ENCODE measurements at places on chromosomes 4 and X. TPM values are rescaled to one million over a fixed set of nuclear protein-coding genes. Genes with fewer than 3 reads are reported as not detected.
A peak's percentile ranks its signal among the peaks of the same experiment; 100 is the strongest.

GRCh38 chrX:24196509-24196908, 47.0 kb downstream of the ZFX start:
- DNase-seq = no peak

GRCh38 chrX:32538554-32538953, 672.8 kb downstream of the DMD start:
- no peak for DNase-seq

DNA sequence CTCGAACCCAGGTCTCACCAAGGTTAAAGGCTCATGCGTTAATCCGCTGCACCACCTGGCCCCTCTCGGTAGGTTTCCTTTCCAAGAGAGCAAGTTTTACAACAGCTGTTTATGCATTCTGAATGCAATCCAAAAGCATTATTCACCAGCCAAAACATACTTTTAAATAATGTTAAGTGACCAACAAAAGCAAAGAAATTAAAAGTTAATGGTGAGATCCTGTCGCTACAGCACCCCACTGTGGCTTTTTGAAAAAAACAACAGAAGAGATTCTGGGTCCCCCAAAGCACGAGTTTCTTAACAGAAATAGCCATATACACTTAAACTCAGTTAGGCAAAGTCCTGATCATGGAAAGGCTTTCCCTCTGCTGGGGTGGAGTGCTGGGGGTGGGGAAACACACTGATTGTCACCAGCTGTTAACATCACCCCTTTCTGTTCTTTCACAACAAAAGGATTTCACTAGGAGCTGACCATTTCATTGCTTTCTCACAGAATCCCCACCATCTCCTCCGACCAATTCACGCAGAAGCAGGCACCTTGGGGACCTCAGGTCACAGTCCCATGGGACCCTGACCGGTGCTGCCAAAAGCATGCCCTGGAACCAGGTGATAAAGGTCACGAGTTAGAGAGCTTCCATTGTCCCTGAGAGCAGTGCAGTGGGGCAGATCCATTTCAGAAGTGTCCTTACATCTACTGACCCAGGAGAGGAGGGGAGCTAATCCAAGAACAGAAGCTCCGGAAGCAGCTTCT, 51.2 kb downstream of the ZNF827 start:
- no peak for DNase-seq

GRCh38 chr4:34269613-34270012, 1974.7 kb downstream of the ARAP2 start:
- DNase-seq = no peak

DNA sequence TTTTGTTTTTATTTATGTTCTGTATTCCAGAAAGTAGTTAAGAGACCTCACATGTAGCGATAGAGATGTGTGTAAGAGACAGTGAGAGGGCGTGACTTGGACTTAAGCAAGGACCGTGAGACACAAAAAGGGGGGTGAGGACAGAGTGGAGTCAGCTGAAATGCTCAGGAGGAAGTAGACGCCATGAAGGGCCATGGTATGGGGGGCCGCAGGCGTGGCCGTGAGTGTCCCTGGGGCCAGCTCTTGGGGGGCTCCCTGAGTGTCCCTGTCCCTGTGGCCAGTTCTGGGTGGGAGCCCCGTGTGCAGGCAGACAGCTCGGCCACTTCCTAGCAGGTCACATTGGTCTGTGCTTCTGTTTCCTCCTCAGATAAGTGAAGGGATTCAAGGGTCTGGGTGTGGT, 23.0 kb upstream of the MSANTD1 start:
- DNase-seq = no peak

GRCh38 chr4:151359576-151359975, 34.2 kb upstream of the SH3D19 start:
- DNase-seq = no peak

DNA sequence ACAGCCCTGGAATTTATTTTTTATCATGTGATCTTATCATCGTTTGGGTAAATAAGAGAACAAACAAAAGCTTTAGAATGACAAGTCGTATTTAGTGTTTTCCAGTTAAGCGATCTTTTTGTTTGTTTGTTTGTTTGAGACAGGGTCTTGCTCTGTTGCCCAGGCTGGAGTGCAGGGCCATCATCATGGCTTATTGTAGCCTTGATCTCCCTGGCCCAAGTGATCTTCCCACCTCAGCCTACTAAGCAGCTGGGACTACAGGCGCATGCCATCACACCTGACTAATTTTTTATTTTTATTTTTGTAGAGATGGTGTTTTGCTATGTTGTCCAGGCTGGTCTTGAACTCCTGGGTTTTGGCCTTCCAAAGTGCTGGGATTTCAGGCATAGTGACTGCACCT, 57.1 kb upstream of the PDLIM3 start:
- DNase-seq = no peak

GRCh38 chr4:33134366-33134765, 2414.2 kb downstream of the PCDH7 start:
- DNase-seq = no peak

The NIPAL1 gene
- 30.7 TPM for polyA plus RNA-seq

GRCh38 chr4:120084327-120084726, 17.7 kb upstream of the MAD2L1 start:
- no peak for DNase-seq

DNA sequence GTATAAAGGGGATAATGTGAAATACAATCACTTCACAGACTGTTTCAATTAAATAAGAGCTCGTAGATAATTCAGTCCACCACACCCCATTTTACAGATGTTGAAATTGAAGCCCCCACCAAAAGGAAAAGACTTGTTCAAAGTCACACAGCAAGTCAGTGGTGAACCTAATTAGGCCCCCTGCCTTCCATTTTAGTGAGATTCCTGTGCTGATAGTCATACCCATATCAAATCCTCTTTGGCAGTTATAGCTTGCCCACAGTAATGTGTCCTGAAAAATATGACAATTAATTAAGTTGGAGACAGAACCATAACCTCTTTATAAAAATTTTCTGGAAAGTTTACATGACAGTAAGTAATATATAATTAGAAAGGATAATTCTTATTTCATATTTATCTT, 58.0 kb downstream of the AR start:
- no peak for DNase-seq

GRCh38 chrX:73799888-73800287, 236.9 kb downstream of the CHIC1 start:
- no peak for DNase-seq

DNA sequence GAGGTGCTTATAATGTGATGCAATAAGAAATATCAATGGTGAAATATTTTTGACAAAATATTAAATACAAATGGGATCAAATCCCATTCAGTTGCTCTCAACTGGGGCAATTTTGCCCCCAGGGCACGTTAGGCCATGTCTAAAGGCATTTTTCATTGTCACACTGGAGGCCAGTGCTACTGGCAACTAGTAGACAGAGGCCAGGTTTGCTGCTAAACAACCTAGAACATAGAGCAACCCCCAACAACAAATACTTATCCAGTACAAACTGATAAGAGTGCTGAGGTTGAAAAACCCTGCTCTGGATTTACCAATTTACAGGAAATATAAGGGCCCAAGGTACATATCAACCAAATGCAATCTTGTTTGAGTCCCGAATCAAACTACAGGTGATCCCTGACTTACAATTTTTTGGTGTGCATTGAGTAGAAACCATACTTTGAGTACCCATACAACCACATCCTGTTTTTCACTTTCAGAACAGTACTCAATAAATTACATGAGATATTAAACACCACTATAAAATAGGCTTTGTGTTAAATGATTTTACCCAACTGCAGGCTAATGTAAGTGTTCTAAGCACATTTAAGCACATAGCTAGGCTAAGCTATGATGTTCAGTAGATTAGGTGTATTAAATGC, 237.5 kb downstream of the HNRNPD start:
- DNase-seq = no peak

DNA sequence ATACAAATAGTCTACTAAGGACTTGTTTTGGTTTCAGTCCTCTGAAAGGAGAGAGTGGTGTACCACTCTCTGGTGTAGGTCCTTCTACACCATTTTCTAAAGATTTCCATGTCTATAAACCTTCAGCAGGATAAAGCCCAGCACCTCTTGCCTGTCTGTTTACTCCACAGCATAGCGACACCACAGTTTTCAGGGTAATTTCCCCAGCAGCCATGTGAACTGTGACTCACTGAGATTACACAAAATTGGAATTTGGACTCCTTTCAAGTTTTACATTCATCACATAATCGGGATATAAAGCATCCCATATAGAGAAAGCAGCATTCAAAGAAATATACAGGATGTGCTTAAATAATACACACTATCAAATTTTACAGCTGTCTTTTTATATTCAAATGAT, 229.6 kb downstream of the PRDM5 start:
- DNase-seq = peak; percentile 84

- DNase-seq = peak; percentile 10
These were observed 986 bp downstream of the MTMR8 start for GRCh38 chrX:64394059-64394873.

- DNase-seq = no peak
These were observed 144.9 kb downstream of the ANXA5 start for GRCh38 chr4:121551881-121552280.

- DNase-seq = no peak
These were observed 117.1 kb upstream of the EGFL6 start for GRCh38 chrX:13452283-13452682.

The CFAP47 gene
- polyA plus RNA-seq = 0.04 TPM

DNA sequence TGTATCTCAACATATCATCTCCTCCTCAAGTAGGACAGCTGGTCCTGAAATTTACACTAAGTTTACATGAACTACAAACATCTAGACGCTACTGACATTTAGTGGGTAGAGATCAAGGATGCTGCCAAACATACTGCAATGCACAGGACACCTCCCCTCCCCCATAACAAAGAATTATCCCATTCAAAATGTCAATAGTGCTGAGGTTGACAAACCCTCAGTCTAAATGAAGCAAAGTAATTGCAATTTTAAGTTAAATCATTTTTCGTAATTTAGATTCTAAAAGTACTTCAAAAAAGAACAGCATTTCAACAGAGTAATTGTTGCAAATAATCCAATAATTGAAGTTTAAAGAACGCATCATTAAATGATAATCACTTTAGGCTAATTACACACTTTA, 1.2 kb downstream of the PRMT9 start:
- DNase-seq = no peak

The RBM10 gene
- 39.5 TPM for polyA plus RNA-seq

The VCX2 gene
- not detected for polyA plus RNA-seq

DNA sequence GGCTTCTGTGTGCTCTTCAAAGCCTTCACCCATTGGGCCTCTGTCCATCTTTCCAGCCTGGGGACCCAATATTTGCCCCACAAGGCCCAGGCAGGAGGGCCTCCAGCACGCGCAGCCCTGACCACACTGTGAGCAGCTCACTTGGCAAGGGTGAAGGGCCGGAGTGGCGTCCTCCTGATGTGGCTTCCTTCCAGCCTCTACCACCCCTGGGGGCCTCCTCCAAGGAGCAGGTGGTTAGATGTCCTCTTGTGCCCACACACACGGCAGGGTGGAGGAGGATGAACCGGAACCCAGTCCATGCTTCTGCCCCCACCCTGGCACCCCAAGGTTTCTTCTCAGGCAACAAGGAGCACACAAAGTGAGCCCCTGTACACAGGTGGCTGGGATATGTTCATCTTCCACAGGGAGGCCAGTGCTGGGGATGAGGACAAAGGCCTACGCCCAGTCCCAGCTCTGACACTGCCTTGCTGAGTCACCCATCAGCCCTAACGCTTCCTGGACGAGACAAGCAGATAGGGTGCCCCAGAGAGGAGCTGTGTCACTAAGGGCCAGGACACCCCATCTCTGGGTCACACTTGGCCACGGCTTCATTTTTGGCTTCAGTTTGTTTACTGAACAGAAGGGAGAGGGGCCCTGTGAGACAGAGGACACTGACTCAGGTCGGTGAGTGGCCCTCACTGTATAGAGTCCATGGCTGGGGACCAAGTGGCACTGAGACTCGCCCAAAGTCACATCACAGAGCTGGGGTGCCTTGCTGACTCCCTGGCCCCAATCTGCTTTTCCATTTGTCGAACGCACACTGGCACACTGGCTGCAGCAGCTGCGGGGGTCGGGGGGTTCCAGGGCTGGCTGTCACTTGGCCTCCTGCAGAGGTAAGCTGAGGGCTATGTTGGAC, 1.9 kb downstream of the UBL4A start:
- DNase-seq = peak; percentile 38

DNA sequence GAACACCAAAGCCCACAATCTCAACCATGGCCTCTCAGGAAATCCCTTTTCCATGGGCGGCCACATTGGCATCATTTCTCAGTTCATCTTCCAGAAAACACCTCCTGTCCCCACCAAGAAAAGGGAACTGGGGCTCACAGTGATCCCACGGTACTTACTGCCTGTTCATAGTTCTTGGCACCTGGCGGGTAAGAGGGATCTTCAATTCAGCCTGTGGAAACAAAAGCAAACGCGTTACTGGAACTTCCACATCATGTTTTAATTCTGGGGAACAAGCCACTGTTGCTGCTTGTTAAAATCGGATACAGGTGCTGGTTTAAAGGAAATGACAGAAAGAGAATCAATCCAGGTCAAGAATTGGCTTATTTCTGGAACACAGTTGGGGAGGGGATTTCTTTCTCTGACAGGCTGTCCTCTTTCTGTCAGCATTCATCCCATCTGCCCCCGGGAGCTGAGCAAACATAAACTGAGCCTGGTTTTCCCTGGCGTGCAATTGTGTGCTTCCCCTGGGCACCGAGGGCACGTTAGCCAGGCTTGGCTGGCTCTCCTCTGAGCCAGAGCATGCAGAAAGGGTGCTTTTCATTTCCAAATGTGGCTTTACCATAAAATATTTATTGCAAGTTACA, 16.8 kb downstream of the CLNK start:
- DNase-seq = no peak

DNA sequence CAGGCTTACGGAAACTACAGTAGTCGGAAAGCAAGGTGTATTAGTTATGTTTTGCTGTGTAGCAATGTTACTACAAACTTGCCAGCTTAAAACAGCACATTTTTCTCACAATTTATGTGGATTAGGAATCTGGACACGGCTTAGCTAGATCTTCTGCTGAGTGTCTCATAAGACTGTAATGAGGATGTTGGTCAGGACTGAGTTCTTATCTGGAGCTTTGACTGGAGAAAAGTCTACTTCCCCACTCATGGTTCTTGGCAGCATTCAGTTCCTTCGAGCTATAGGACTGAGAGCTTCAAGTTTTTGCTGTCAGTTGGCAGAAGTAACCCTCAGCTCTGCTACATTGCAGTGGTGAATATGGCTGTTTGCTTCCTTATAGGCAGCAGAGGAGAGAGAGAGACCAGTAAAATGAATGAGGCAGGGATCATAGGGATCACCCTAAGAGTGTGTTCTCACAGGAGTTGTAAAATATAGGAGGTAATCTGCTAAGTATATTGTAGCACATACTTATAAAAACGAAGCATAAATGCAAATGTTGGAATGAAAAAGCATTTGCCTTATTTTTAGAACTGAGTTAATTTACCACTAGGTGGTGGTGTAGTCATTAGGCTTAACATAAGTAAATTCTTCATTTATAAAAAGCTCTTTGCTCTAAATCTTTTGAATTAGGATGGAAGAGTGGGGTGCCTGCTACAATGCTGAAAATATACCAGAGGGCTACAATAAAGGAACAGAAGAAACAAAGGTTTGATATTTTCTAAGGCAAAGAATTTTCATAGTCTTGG, 38.6 kb downstream of the ALG13 start:
- DNase-seq = no peak

The VCX3B gene
- not detected for polyA plus RNA-seq

GRCh38 chrX:50180073-50180940, 20.5 kb downstream of the AKAP4 start:
- no peak for DNase-seq

The RNF175 gene
- polyA plus RNA-seq = 1.1 TPM

Measured in large intestine (tissue), 12 donors.